Activated CD4-positive, alpha-beta T cell treated with anti-CD3 and anti-CD28 coated beads, Interleukin-2, amount 50 U/mL, for 4 hours (primary cell): ENCODE measurements at places on chromosomes 13 and 19.

- no peak for DNase-seq
Measured at GRCh38 chr13:33543631-33544265, 258.2 kb upstream of the STARD13 start.

GRCh38 chr13:100203696-100204367 lies 114.9 kb downstream of the PCCA start:
- DNase-seq: no peak

- DNase-seq: peak; percentile 22
Measured at GRCh38 chr13:79386125-79386826, 19.8 kb downstream of the RBM26 start.

GRCh38 chr13:50283017-50283416 lies 267.8 kb downstream of the KCNRG start:
- DNase-seq: no peak

- DNase-seq: no peak
Measured at GRCh38 chr13:25988661-25989060, 63.2 kb downstream of the SHISA2 start.

GRCh38 chr13:32022311-32022710 lies 9.3 kb upstream of the FRY start:
- DNase-seq: no peak

- DNase-seq: no peak
Measured at GRCh38 chr19:1847684-1848398, 442 bp downstream of the REXO1 start.

DNA sequence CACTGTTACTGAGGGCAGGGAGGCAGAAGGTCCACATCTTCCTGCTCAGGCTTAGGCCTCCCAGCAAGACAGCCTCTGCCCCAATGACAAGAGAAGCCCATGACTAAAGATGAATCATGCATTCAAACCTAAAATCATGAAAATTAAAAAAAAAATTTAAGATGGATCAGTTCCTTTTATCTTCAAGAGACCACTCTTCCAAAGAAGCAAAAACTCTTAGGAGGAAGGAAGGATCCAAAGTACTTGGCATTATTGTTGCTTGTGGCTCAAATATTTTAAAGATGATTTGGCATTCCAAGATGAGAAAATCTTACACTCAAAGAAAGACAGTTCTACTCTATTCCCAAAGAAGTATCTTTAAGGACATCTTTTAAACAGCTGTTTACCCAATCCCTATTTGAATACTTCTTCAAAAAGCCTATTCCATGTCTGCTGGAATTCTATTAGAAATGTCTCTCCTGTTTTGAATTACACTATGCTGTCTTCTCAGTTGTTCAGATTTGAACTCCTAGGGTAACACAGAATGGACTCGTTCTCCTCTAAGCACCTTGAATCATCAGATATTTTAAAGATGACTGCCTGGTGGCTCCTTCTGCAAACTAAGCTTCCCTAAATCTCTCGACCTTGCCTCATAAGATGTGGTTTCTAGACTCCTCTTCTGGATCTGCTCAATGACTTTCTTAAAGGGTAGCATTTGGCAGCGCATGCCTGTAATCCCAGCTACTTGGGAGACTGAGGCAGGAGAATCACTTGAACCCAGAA lies 7.0 kb downstream of the SERP2 start:
- DNase-seq: no peak

GRCh38 chr19:51392701-51393100 lies 2.3 kb upstream of the C19orf84 start:
- DNase-seq: no peak

DNA sequence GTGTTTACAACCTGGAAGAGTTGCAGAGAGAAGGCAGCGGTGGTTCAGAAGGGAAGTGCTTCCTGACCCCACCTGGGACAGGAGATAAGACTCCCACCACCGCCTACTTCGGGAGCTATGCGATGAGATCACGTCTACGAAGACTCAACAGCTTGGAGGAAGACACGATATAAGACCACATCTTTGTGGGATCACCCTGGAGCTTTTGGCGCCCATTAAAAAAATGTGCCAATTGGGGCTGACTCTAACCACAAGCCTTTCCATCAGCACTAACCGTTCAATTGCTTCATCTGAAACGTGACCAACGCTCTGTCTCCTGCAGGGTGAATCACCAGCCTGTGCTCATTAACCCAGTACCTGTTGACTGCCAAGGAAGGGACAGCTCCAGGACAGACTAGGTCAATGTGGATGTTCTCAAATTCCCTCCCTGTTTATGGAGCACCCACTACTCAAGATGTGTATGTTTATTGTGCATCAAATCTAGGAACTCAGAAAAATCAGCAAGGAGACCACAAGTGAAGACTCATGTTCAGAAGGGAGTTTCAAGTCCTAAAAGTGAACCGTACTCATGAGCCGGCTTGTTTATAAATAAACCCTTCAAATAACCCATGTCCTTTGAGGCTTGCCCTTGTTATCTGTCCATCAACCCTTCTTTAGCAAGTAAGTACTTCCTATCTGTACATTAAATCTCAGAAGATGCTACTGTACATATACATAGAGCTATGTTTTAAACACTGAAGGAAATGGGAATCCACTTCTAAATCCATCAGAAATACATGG lies 67.5 kb downstream of the LATS2 start:
- DNase-seq: no peak

GRCh38 chr19:18589380-18590272 lies 1.0 kb downstream of the REX1BD start:
- DNase-seq: peak; percentile 60

DNA sequence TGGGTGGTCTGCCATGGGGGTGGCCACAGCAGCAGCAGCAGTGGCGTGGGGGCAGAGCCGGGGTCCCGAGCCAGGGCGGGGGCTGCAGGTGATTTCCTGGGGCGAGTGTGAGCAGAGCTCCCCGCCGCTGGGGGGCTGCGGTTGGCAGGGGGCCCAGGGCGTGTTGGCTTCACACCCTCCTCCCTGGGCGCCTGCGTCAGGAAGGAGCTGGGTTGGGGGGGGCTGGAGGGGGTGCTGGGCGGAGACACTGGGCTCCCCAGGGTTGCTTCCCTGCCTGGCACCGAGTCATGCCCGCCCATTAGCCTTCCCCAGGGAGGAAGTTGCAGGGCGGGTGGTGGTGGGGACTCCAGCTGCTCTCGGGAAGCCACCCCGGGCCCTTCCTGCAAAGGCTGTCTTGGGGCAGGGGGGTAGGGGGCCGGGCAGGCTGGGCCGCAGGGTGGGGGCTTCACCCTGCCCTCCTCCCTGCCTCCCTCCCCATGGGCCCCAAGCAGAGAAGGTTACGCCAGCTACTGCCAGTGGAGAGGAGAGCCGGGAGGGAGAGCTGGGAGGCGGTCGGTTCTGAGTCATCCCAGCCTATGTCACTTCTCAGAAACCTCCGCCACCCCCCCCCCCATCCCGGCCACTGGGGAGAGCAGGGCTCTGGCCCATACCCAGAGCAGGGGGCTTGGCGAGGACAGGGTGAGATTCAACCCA lies 4.6 kb downstream of the MIDN start:
- DNase-seq: peak; percentile 64

- DNase-seq: no peak
Measured at GRCh38 chr13:28492569-28493367, 2.2 kb downstream of the FLT1 start.

DNA sequence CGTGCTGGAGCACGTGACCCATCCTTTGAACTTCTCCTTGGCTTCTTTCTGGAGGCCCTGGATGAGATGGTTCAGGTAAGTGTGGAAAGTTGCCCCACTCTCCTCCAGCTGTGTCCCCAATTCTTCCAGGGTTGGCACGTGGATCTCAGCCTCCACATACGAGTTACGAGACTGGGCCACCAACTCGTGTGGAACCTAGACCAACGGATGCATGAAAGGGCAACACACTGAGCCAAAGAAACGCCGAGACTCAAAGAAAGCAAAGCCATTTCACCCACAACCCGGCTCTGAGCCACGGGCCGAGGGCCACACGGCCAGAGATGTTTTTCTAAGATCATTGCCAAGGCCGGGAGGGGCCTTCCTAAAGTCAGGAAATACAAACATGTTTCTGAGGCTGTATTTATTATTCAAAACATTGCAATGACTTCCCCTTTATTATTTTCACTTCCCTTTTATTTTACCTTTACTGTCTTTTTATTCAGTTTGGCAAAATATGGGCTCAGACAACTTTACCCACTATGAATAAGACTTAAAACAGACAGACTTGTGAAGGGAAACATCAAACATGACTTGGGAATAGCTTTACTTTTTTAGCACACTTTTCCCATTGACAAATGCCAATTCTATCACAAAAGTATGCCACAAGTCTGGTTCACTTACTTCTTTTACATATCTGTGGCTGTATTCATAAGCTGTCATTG lies 94.6 kb downstream of the KL start:
- no peak for DNase-seq

- no peak for DNase-seq
Measured at GRCh38 chr13:107296804-107297203, 728.9 kb upstream of the ARGLU1 start.

- DNase-seq: no peak
Measured at GRCh38 chr13:76349700-76350099, 536.5 kb downstream of the KCTD12 start.

DNA sequence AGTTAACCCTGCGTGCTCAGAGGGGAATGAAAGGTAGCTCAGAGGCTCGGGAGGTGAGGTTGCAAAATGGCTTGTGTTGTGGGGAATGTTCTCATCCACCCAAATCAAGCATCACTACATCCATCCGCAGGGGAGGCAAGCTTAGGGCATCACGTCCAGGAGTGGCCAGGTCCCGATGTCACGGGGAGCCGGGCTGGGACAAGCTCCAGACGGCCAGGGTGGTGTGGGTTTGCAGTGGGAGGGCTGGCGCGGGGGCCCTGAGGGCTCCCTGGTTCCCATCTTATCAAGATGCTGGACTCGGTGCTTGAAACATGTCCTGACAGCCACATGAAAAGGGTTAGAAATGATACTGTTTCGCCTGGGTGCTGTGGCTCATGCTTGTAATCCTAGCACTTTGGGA lies 25.8 kb downstream of the EPN1 start:
- DNase-seq: no peak
